ENCODE measurements at places on chromosomes 11 and 22.

- DNase-seq, result no peak
Measured at GRCh38 chr11:126597041-126597440, 241.6 kb downstream of the ST3GAL4 start.

DNA sequence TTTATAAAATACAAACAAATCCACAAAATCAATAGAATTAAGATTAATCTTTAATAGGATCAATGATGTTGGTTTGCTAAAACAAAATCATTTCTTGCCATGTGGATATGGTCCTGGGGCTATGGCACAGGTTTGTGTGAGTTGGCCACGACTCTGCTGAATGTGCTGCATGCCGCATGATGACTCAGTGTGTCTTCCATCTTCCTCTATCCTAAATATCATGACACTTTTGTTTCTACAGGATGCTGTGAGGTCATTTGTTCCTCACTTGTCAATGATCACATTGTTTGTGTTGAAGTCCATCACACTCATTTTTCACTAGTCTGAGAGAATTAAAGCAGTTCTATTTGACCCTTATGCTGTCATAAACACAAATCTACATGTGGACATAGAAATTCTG, 167.2 kb upstream of the ZBED5 start:
- no peak for DNase-seq

GRCh38 chr22:19571207-19571795, 47.1 kb upstream of the CLDN5 start:
- no peak for DNase-seq

- no peak for DNase-seq
Measured at GRCh38 chr11:93054279-93054678, 84.8 kb downstream of the MTNR1B start.

- no peak for DNase-seq
Measured at GRCh38 chr11:77217156-77217555, 84.3 kb downstream of the GDPD4 start.

GRCh38 chr22:18078329-18079041, 695 bp downstream of the PEX26 start:
- no peak for DNase-seq

DNA sequence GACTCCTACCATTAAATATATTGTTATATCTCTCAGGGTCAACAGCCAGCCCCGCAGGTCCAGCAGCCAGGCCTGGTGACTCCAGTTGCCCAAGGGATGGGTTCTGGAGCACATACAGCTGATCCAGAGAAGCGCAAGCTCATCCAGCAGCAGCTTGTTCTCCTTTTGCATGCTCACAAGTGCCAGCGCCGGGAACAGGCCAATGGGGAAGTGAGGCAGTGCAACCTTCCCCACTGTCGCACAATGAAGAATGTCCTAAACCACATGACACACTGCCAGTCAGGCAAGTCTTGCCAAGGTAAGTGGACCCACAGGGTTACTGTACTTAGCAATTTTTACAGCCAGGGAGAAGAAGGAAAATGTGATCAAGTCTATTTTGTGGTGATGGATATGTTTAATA, 35.1 kb downstream of the EP300 start:
- no peak for DNase-seq

GRCh38 chr11:119282495-119282894, 34.4 kb downstream of the MCAM start:
- DNase-seq, result no peak

- no peak for DNase-seq
Measured at GRCh38 chr11:12182676-12183541, 72.5 kb downstream of the MICAL2 start.

DNA sequence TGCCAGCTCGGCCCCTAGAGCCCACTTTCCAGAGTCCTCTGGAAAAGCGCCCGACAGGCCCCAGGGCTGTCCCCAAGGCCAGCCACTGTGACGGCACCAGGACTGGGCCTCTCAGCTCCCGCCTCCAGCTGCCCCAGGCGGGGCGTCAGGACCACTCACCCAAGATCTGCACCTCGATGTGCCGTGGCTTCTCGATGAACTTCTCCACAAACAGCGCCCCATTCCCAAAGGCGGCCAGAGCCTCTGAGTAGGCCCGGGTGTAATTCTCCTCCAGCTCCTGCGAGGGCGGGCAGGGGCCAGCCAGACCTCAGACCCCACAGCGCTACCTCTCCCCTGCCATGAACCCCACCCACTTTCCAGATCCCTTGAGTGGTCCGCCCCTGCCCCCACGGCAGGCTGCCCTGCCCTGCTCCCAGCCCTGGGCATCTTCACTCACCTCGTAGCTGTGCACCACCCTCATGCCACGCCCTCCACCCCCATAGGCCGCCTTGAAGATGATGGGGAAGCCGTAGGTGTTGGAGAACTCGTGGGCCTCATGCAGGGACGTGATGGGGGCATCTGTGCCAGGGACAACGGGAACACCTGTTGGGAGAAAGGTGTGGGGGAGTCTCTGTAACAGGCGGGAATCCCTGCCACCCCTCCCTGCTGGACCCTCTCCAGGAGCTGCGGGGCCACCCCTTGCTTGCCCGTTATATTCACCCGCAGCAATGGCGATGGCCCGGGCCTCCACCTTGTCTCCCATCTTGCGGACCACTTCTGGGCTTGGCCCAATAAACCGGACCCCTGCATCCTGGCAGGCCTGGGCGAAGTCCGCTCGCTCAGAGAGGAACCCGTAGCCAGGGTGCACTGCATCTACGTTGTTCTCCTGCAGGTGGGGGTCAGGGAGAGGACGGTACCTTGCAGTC, 14.0 kb downstream of the LRFN4 start:
- no peak for DNase-seq

DNA sequence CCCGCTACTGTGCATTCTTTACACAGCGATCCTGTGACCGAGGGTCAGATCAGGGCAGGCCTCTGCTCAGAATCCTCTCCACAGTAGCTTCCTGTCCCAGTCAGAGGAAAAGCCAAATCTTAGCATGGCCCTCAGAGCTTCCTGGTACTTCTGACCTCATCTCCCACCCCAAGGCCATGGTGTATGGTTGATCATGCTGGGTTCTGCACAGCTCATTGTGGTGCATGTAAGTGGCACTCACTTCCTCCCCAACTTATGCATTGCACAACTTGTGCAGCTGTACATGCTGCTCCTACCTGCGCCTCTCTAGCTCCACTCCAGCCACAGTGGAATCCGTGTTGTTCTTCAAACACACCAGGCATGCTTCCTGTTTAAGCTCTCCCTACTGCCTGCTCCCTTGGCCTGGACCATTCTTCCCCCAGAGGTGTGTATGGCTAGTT, 20.3 kb downstream of the BMAL1 start:
- DNase-seq, result no peak

- no peak for DNase-seq
Measured at GRCh38 chr11:62930666-62931065, 9.5 kb upstream of the CHRM1 start.

DNA sequence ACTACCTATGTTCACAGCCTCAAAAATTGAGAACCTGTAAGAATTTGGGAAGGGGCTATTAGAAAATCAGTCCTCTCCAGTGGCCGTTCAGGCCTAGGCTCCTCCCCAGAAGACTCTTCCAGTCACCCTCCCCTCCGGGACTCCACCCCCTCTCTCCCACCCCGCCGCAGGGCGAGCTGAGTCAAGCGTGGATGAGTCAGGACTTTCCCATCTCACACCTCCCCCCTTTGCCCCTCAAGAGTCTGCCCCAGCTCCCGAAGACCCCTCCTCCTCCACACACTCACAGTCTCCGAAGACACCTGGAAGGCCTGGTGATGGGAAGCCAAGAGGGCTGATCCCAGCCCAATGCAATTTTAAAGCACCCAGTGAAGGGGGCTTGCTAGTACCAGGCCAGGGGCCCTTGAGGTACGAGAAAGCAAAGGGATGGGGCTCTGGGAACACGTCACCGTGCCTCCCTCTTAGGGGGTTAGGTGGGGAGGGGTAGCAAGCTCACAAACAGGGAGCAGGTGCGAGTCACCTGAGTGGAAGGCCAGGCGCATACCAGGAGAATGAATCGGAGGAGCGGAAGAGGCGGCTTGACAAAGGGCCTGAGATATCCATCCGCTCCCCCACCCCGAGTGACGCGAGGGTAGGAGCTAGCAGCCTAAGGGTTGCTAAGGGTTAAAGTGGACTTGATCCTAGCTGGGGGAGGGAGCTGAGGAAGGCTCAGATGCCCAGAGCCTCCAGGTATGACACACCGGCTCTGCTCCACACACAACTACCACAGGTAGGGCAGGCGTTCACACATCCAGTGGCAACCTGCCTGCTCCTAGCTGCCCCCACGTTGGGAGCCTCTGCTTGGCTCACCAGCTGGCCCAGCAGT, 13.6 kb downstream of the BCL9L start:
- peak; percentile 68 for DNase-seq

DNA sequence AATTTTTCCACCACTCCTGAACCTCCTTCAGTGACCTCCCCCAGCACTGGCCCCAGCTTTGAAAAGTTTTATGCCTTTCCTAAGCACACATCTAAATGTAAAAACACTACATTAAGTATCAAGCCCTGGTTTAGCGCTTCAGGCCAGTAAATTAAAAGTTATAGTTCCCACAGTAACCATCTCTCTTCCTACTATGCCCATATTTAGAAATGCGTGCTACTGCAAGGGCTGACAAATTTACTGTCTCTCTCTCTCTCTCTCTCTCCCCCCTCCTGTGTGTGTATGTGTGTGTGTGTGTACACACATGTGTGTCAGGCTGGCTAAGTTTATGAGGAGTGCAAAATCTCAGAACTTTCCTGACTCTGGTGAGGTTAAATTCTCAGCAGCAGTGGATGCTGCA, 231.4 kb downstream of the LARGE1 start:
- no peak for DNase-seq

DNA sequence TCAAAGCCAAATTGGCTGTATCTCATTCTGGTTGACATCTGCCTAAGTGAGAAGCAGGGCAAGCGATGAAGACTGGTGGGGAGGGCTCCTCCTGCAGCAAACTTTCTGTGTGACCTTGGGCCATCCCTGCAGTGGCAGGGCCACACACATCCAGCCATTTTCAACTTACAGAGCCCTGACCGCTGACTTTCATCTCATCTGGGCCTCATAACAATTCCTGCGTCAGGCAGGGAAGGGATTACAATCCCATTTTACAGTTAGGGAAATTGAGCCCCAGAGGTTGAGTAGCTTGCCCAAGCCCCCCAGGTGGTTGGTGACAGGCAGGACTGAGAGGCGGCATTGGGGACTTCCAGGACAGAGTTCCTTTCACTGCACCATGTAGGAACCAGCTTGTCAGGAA, 21.9 kb downstream of the TPBGL start:
- DNase-seq, result no peak

DNA sequence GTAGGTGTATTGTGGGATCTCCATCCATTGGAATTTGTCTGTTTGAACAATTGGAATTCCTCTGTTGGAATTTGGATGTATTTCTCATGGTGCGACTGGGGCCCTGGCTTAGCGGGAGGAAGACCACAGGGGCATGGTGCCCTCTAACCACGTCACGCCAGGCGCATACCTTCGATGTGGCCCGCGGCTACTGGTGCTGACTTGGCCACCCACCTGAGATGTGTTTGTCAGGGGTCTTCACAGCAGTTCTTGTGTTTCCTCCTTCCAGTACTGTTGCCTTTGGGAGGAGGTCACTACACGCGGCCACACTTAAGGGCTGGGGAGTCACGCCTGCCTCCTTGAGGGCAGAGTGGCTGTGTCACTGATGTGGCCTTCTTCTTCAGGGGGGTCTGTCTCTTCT, 36.6 kb upstream of the GRAMD4 start:
- no peak for DNase-seq

- no peak for DNase-seq
Measured at GRCh38 chr11:18193010-18193409, 20.4 kb downstream of the MRGPRX4 start.

GRCh38 chr22:36564422-36565158, 35.6 kb upstream of the EIF3D start:
- DNase-seq, result no peak

DNA sequence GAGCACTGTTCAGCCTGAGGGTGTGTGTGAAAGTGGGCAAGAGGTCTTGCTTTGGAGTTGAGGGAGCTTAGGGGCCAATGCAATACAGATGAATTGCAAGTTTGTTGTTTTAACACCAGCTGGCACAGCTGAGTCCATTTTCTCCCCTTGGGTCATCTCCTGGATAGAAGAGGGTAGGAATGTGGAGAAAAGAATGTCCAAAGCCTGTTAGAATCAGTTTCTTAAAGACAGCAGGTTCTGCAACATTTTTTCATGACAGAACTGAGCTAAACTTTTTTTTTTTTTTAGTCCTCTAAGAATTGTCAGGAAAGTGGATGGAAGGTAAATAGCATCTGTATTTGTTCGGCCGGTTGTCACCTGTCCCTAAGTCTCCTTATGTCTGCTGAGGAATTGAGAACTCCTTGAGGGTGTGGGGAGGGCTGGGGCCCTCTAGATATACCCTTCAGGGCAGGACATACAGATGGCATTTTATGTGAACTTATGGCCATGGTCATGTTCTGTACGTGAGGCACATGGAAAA, 211.1 kb upstream of the CADM1 start:
- DNase-seq, result no peak

- no peak for DNase-seq
Measured at GRCh38 chr11:128663824-128664223, 30.0 kb upstream of the FLI1 start.

DNA sequence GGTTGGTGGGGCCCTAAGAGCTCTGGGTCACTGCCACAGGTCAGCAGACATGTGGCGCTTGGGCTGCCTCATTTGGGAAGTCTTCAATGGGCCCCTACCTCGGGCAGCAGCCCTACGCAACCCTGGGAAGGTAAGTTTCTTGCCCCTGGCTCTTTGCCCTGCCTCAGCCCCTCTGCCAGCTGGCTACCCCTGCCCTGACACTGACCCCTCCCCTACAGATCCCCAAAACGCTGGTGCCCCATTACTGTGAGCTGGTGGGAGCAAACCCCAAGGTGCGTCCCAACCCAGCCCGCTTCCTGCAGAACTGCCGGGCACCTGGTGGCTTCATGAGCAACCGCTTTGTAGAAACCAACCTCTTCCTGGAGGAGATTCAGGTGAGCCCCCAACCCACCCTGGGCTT, 1.9 kb downstream of the SCYL1 start:
- DNase-seq, result no peak

DNA sequence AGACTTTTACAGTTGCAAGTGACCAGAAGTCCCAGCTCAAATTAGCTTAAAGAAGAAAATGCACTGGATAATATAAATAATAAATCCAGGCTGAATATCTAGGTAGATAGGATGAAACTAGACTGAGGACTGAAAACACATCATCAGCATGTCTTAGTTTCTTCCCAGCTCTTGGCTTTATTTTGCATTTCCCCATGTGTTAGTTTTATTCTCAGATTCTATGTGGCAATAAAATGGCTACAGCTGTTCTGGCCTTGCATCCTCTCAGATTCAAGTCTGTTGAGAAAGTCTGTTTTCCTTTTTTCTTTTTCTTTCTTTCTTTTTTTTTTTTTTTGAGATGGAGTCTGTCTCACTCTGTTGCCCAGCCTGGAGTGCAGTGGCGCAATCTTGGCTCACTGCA, 22.6 kb upstream of the CAT start:
- DNase-seq, result no peak

- no peak for DNase-seq
Measured at GRCh38 chr11:116913000-116913399, 75.6 kb upstream of the APOA1 start.

DNA sequence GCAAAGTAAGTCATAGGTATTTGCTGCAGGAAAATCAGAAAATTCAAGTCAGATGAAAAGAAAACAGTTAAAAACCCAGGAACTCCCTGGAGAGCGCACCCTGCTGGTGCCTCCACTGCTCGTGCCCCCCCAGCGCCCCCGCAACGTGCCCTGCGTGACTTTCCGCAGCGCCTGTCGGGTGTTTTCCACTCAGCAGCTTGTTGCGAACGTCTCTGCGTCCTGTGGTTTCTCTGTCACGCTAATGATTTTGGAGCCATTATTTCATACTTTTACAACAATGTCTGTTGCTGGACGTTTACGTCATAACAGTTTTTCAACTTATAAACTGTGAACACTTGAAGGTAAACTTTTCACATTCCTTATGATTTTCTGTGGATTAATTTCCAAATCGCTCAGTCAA, 5.0 kb downstream of the CRELD2 start:
- no peak for DNase-seq

All from stimulated activated CD4-positive, alpha-beta T cell treated with anti-CD3 and anti-CD28 coated beads, Interleukin-15, amount 100 ng/mL, for 1 hour (primary cell).